Bronchial epithelial cell (primary cell): ENCODE measurements at places on chromosomes 2 and 18. TPM values are rescaled to one million over a fixed set of nuclear protein-coding genes. Genes with fewer than 3 reads are reported as not detected.
A peak's percentile ranks its signal among the peaks of the same experiment; 100 is the strongest.

DNA sequence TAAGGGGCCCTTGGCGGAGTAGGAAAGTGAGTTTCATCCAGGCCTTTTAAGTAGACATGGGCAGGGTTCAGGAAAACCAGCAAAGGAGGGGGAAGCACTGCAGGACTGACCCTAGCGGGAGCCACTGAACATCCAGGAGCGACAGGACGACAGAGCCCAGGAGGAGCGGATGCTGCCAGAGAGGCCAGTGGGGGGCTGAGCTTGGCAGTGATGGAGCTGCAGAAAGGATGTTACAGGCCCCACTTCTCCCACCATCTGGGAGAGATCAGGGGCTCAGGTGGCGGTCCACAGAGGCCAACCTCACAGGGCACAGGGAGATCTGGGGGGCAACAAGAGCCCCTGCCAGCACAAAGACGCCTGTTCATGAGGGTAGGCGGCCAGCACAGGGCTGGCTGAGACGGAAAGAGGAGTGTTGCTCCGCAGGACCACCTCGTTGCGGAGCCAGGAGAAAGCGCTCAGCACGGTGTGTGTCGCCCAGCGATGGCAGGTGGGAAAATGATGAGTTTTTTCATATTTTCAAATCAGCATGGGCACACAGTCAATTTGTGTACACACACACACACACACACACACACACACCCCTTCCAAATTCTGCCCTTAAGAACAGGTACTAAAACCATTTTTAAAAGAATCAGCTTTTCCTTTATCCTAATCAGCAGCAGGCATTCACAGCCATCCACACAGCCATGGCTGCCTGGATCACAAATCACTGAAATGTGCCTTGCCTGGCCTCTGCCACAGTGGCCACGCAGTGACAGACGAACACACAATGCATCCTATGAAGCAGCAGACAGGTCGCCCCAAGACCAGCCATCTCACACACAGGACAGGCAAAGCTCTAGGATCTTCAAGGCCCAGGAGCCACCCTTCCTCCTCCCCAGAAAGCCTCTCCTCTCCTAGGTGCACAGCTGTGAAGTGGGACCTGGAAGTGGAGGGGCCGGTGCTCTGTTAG is 63.2 kb downstream of the NDUFA10 start:
- DNase-seq: no peak

- peak; percentile 58 for DNase-seq
These were observed 114.5 kb downstream of the RNF144A start for GRCh38 chr2:7031547-7032245.

GRCh38 chr2:179574061-179574519 is 287.3 kb downstream of the ZNF385B start:
- peak; percentile 22 for DNase-seq

DNA sequence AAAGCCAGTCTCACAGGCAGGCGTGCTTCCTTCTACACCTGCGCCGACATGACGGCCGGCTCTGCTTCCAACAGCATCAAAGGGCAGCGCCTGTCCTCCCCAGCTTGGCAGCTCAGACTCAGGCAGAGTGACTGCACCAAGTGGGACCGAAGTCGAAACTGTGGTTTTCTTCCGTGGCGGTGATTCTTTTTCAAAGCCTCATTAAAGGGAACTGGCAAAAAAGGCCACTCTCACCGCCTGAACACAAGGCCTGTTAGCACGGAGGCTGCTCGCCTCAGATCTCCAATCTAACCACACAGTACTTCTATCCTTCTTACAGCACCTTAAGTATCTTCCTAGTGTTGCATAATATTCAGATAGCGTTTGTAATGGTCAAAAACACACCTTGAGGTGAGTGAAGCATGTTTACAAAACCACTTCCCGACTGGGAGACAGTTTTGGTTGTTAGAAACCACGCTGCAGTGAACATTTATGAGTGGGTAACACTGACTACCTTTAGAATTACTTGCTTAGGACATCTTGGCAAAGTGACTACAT is 236.4 kb downstream of the HDAC4 start:
- DNase-seq: peak; percentile 12

DNA sequence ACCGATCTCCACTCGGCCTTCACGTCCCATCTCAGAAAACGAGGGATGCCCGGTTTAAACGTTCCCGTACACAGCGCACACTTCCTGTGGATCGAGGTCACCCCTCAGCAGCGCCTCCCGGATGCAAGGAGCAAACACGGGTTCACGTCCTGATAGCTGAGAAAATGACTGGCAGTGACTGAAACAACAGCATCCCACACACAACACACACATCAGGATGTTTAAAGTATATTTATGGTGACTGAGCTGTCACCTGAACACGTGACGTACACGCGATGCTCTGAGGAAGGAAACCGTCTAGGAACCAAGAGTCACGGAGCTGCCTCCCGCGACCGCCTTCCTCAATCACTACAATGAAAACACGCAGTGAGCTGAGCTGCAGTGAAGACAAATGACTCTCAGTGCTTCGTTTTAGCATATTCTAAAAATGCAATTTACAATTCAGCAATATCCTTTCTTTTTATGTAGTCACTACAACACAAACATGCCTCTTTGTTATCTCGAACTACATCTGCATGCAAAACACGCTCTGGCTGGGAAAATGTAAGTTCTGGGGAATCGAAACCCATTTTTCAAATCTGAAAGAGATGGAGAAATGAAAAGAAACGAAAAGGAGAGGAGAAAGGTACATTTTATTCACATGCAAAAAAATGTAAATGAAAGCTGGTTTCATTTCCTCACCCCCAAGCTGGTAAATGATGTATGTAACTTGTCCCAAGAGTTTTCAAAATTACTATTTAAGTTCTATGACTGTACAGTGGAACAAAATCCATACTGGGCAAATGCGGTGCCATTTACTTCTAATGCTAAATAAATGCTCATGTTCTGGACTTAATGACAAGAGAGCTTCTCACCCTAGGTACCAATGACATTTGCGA is 19.8 kb downstream of the HDAC4 start:
- no peak for DNase-seq

- no peak for DNase-seq
These were observed 21.3 kb upstream of the SIX2 start for GRCh38 chr2:45030553-45030952.

GRCh38 chr2:204909791-204910190 is 364.5 kb downstream of the PARD3B start:
- DNase-seq: no peak

DNA sequence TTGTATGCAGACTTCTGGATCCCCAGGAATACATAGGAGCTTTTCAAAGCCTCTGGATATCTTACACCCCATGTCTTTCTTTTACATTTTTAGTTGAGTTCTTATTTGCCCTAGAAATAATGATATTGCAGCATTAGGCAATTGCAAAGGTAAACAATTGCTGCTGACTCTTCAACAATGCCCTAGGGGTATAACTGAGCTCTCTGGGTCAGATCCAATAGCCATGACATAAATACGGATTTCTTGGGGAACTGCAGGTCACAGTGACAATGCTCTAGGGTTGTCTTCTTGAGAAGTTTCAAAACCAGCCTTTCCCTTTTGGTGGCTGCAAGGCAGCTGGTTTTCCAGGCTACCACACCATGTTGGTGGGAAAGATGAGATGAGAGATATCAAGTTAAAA is 16.5 kb upstream of the OR6B3 start:
- peak; percentile 67 for DNase-seq

GRCh38 chr2:98508709-98509066 is 64.0 kb downstream of the INPP4A start:
- peak; percentile 92 for DNase-seq

GRCh38 chr2:183903026-183903425 is 695.3 kb upstream of the ZNF804A start:
- no peak for DNase-seq

- DNase-seq: no peak
These were observed 1.2 kb downstream of the GYPC start for GRCh38 chr2:126657148-126657635.

The IDH1 gene
- 363 and 451 TPM in 2 replicates for total RNA-seq

The EFHD1 gene
- total RNA-seq: not detected in 2 replicates

The ABCG8 gene
- total RNA-seq: under 0.01 TPM in 1 of 2 replicates, not detected in the other

The NCKAP5 gene
- 0.26 and 1.4 TPM in 2 replicates for total RNA-seq
